ENCODE measurements at places on chromosomes 4 and X. TPM values are rescaled to one million over a fixed set of nuclear protein-coding genes. Genes with fewer than 3 reads are reported as not detected.

Gene SPON2
- polyA plus RNA-seq: 54.6 TPM

Gene TREX2
- polyA plus RNA-seq: 0.30 TPM

Gene GUCY1A1
- polyA plus RNA-seq: 25.3 TPM

Gene GAGE2A
- not detected for polyA plus RNA-seq

Gene HTN3
- polyA plus RNA-seq: not detected

Gene MGARP
- 0.37 TPM for polyA plus RNA-seq

Gene FOXR2
- 0.22 TPM for polyA plus RNA-seq

Gene ATP8A1
- polyA plus RNA-seq: 58.8 TPM

Gene CLDN22
- polyA plus RNA-seq: not detected

Gene NHSL2
- polyA plus RNA-seq: 3.3 TPM

Gene INTS6L
- polyA plus RNA-seq: 13.8 TPM

Gene TLR2
- polyA plus RNA-seq: 12.1 TPM

Data from large intestine (tissue), 12 donors.